Dermis blood vessel endothelial cell (primary cell): ENCODE measurements at places on chromosomes 1 and 21. TPM values are rescaled to one million over a fixed set of nuclear protein-coding genes. Genes with fewer than 3 reads are reported as not detected.

COA7 gene
- 12.6 and 17.2 TPM in 2 replicates for total RNA-seq

FCER1A gene
- not detected in 2 replicates for total RNA-seq

BRDT gene
- total RNA-seq: not detected in 2 replicates

BATF3 gene
- total RNA-seq: 1.7 and 2.4 TPM in 2 replicates

S100A2 gene
- 0.51 and 0.98 TPM in 2 replicates for total RNA-seq

S100A1 gene
- not detected in 2 replicates for total RNA-seq

ILDR2 gene
- total RNA-seq: under 0.01 and 1.0 TPM in 2 replicates

UBL4B gene
- total RNA-seq: not detected in 2 replicates

CSF3R gene
- total RNA-seq: not detected in 2 replicates

CZIB gene
- total RNA-seq: 47.1 TPM in 2 replicates

ATXN7L2 gene
- total RNA-seq: 1.3 and 1.5 TPM in 2 replicates

REG4 gene
- total RNA-seq: not detected in 2 replicates
